ENCODE measurements at places on chromosomes 16 and 17.

- no peak for DNase-seq
These were observed 19.7 kb upstream of the TEX2 start for GRCh38 chr17:64282753-64283080.

DNA sequence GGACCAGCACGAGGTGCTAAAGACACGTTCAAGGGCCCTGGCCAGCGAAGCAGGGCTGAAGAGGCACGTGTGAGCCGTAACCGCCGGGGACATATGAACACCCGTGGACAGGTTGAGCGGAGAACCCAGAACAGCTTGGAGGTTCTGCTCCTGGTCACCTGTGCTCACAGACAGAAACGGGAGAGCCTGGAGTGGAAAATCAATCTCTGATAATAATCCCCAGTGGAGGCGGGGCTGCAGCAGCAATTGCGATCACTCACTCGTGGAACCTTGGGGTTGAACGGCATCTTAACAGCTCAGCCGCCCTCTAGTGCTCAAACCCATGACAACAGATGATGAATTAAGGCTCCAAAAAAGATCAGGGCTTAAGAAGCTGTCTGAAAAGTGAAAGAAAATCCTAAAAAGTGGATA is 25.6 kb downstream of the WIPI1 start:
- no peak for DNase-seq

GRCh38 chr16:87747626-87748414 is 18.0 kb downstream of the KLHDC4 start:
- no peak for DNase-seq

DNA sequence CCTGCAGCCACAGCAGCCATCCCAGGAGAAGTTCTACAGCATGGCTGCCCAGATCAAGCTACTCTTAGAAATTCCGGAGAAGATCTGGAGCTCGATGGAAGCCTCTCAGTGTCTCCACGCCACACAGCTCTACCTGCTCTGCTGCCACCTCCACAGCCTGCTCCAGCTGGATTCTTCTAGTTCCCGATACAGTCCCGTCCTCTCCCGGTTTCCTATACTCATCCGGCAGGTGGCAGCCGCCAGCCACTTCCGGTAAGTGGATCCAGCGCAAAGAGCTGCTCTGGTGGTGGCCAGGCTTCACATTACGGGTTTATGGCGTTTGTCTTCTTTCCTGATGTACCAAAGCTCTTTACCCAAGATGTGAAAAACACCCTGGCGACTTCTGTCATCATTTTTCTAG is 3.6 kb downstream of the COG1 start:
- DNase-seq = no peak

GRCh38 chr17:38703742-38704605 is 1.1 kb upstream of the MLLT6 start:
- DNase-seq = peak; percentile 75

DNA sequence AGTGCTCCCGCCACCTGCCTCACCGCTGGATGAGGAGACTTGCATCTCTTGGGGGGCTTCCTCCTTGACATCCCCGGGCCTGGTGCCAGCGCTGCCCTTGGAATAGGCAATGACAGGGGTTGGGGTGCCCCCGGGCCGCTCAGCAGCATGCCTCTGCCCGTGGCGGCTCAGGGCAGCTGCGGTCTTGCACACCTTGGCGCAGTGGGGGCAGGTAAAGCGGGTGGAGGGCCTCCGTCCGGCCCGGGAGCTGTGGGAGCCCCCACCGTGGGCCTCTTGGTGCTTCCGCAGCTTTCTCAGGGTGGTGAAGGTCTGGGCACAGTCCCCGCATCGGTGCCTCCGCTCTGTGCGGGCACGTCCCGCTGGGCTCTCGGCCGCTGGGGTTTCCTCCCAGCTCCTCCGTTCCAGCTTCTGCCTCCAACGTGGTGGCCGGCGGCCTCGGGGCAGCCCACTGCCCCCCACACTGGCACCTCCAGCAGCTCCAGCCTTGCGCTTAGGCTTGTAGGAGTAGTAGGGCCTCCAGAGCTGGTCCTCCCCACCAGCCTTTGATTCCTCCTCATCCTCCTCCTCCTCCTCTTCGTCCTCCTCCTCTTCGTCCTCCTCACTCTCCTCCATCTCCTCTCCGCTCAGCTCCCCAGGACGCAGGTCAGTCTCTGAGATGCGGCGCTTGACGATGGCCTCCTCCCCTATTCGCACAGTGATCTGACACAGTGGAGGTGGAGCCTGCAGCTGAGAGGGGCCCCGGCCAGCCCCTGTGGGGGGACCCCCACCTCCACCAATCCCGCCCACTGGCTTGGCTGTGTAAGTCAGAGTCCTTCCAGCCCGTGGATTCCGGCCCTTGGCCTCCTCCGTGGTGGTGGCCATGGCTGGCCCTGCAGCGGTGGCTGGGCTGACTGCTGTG is 16.7 kb downstream of the ZBTB4 start:
- no peak for DNase-seq

GRCh38 chr17:81238490-81238814 is 403 bp downstream of the TEPSIN start:
- DNase-seq = no peak

GRCh38 chr17:39138431-39139160 is 12.8 kb downstream of the PLXDC1 start:
- no peak for DNase-seq

- DNase-seq = no peak
These were observed 35.4 kb downstream of the TMEM114 start for GRCh38 chr16:8554881-8555280.

DNA sequence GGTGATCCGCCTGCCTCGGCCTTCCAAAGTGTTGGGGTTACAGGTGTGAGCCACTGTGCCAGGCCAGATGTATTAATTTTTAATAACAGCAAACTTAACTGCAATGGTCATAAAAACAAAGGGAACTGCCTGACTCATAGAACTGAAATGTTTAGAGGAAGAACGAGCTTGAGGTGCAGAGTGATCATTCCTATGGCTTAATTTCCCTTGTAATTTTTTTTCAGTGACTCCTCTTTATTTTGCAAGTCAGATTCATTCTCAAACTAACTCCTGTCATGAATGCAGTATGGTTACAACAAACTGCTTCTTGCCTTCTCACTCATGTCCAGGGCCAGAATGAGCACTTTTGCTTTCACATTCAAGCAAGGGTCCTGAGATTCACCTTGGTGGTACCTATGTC is 231.3 kb downstream of the HAPSTR1 start:
- no peak for DNase-seq

DNA sequence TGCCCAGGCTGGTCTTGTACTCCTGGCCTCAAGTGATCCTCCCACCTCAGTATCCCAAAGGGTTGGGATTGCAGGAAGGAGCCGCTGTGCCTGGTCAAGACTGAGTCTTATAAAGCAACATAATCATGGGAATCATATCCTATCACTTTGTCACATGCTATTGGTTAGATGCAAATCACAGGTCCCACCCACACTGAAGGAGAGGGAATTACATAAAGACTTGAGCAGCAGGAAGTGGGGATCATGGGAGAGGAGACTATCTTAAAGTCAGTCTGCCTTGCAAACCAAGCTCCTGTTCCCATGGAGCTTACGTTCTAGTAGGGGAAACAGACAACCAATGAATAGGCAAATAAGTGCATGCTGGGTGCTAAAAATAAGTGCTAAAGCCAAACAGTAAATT is 28.3 kb upstream of the TENT4B start:
- DNase-seq = no peak

GRCh38 chr17:48989100-48989499 is 8.1 kb upstream of the IGF2BP1 start:
- DNase-seq = no peak

- DNase-seq = peak; percentile 19
These were observed 291.6 kb upstream of the TNRC6C start for GRCh38 chr17:77666881-77667395.

GRCh38 chr16:20243731-20244281 is 83.5 kb downstream of the GP2 start:
- DNase-seq = no peak

DNA sequence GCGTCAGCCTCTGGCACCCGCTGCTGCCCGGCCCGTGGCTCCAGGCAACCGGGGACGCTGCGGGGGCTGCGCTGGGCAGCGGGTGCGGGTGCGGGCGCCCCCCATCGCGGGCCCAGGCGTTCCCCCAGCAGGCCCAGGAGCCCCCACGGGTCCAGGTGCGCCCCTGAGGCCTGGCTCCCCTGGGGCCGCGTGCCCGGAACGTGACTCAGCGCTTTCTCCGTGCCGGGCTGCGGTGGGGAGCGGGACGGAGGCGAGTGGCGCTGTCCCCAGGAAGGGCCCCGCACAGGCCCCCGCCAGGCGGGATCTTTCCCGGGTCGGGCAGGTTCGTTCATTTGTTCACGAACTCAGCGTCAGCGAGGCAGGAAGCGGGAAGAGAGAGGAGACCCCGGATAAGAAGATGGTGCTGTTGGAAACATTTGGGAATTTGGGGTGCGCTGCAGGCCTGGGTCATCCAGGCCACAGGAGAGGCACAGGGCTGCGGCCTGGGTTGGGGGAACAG is 18.4 kb upstream of the EXOC7 start:
- DNase-seq = no peak

- DNase-seq = no peak
These were observed 677 bp downstream of the SLC13A2 start for GRCh38 chr17:28474111-28474531.

GRCh38 chr17:62696256-62696655 is 68.8 kb downstream of the MRC2 start:
- no peak for DNase-seq

- no peak for DNase-seq
These were observed 431 bp downstream of the DYNC1LI2 start for GRCh38 chr16:66751053-66751302.

- DNase-seq = no peak
These were observed 15.5 kb upstream of the TIMP2 start for GRCh38 chr17:78940708-78941107.

- no peak for DNase-seq
These were observed 26.5 kb upstream of the ADGRG1 start for GRCh38 chr16:57601801-57602478.

GRCh38 chr16:79050063-79050462 is 550.5 kb downstream of the MAF start:
- DNase-seq = no peak

DNA sequence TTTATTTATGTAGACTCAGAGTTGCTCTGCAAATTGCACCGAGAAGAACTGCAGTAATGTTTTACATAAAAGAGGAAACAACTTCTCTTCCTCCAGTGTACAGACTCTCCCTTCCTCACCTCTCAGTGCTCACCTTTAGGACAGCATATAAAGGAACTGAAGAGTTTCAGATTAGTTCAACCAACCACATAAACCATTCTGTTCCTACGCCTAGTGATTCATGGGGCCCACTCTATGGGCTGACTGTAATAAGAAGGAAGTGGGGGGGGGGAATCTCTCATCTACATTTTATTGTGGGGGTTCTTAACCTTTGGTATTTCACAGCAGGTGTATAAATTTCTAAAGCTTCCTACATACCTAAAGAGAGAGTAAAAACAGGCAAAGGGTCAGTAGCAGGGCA is 18.3 kb downstream of the ZSWIM7 start:
- no peak for DNase-seq

GRCh38 chr17:78271419-78272170 is 40.2 kb downstream of the TMEM235 start:
- DNase-seq = no peak

- DNase-seq = no peak
These were observed 20.6 kb downstream of the PRKAR1A start for GRCh38 chr17:68532826-68533225.

DNA sequence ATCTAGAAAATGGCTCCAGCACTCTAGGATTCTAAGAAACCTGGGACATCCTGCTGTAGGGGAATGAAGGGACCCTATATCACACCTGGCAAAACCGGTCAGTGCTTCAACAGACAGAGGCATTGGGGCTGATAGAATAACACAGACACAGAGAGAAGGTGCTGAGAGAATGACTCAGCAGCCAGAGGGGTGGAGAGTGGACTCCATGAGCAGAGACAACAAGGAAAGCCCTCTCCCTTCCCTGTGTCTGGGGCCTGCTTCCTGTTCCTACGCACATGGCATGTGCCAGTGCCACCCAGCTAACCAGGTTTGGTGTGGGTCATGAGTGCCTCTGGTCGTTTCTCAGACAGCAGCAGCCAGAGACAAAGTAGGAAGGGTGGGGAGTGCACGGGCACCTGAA is 140.3 kb downstream of the CCT6B start:
- no peak for DNase-seq

DNA sequence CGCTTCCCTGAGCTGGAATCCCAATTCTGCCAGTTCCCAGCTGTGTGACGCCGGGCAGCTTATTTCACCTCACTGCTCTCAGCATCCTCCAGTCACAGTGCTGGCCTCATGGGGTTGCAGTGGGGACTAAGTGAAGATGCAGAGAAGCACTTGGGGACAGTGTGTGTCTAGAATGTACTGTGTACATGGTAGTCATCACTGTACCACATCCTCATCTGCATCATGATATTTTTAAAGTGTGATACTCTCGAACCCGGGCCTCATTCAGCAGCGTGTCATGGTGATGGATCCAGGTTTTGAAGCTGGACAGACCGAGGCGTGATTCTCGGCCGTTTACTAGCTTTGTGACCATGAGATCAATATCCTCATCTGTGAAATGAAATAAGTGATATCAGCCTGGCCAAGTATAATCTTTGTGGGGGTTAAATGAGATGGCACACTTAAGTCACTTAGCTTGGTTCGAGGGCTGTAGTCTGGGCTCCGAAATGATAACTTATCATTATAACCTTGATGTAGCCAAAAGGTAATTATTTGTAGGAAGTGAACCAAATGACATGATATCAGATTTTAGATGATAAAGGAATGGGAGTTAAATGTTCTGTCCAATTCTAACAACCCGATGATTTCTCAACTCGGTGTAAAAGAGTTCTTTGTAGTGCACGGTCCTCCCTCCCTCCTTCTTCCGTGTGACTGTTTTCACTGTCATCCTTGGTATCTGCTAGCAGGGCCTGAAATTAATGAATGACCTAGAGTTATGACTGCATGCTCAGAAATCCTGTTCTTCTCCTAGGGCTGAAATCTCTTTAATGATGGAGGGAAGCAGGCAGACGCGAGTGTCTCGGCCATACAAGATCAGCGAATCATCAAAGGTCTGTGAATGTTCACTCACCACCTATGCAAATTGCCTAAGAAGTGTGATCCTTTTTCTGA is 2.0 kb downstream of the KLHL36 start:
- DNase-seq = no peak

GRCh38 chr16:6482696-6483468 is 849.8 kb upstream of the RBFOX1 start:
- no peak for DNase-seq

- no peak for DNase-seq
These were observed 1.4 kb downstream of the AOC3 start for GRCh38 chr17:42852351-42852750.

- no peak for DNase-seq
These were observed 143.4 kb downstream of the ZNF423 start for GRCh38 chr16:49712542-49712941.

DNA sequence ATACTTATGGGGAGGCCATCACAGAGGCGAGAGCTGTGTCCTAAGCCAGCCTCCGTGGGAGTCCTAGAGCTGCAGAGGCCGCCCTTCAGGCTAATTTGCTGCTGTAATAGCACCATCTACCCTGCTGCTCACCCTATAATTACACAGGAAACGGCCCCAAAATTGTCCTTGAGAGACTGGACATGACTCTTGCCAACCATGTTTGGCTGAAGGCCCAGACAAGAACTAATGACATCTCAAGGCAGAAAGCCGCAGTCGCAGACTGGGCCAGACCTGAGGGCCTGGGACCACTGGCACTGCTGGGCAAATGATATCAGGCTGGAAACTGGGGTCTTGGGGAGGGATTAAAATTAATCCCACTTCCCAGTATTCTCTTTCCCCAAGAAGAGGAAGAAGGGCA is 24.1 kb downstream of the PSMD7 start:
- DNase-seq = no peak

Data from stimulated activated CD8-positive, alpha-beta memory T cell treated with anti-CD3 and anti-CD28 coated beads, Interleukin-12 subunit alpha, Interleukin-12 subunit beta, amount 100 ng/mL, for 4 hours (primary cell).